CD4-positive, alpha-beta T cell treated with Interleukin-10 for 1 hour (primary cell): ENCODE measurements at places on chromosomes 1 and 21.

DNA sequence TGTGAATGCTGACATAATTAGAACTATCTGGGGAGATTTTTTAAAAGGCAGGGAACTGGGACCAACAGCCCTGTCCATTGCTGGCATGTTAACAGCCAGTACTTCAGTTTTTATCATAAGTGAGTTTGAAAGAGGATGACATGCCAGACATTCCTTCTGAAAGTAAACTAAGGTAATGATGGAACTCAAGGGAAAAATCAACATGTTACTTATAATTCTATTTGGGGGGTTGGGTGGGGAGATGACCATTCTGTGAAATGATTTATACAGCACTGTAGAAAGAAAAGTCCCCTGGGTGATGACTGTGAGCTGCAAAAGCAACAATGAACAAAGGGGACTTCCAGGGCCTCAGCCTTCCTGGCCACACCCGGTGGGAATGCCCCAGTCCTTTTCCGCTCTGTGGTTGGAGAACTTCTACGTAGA, 5.4 kb upstream of the LAMC2 start:
- DNase-seq, result no peak

DNA sequence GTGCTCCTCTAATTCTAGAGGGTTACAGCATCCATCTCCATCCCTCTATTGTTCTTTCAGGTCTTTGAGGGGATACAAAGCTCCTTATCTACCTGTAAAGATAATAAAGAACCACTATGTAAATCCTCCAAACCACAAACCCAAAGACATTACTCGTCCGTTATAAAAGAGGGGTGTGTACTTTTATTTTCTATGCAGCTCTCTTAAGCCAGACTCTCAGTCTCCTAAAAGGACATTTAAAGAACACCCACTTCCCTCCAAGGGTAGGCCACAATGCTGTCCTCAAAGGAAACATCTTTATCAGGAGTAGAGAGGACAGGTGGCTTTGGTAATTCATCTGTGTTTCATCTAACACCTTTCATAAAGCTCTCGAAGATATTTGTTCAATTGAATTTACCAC, 67.9 kb upstream of the DYNLT5 start:
- no peak for DNase-seq

- no peak for DNase-seq
Observed at GRCh38 chr1:28680151-28680550, 11.6 kb downstream of the GMEB1 start.

DNA sequence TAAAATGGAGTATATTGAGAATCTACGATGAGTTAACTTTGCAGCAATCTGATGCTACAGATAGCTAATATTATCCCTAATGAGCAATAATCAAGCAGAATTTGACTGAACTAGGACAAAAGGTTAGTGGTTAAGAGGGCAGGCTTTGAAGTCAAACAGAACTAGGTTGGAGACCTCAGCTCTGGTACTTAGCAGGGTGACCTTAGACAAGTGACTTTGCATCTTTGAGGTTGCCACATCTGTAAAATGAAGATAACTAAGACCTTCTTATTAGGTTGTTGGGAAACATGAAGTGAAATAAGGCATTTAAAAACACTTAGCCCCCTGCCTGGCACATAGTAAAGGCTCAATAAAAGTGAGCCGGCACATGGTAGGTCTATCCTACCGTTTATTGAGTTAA, 4.3 kb upstream of the FUCA1 start:
- no peak for DNase-seq

DNA sequence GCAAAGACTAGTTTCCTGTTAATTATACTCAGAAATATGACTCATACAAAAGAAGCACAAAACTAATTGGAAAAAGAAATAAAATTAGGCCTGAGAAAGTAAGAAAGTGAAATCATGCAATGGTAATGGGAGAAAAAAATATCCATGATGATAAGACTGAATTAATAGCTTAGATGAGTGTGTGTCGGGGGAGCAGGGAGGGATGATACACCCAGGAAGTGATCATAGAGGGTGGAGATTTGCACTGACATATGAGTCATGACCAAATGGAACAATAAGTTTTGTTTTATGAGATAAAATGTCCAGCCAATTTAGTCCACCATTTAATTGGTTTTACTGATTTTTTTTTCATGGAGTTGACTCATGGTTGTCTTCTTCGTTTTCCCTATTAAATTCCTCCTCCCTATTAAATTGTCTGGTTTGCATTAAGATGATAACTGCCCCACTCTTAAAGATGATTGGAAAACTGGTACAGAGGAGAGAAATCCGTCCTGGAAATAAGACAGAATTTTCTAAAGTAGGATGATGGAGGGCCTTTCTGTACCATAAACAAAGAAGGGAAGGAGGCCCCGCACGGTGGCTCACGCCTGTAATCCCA, 111.7 kb upstream of the KCNJ6 start:
- no peak for DNase-seq

GRCh38 chr1:56329970-56330369, 249.4 kb downstream of the PLPP3 start:
- DNase-seq, result no peak

- peak; percentile 35 for DNase-seq
Observed at GRCh38 chr1:23424293-23425192, at the start of gene TCEA3. Gene TCEA3, minus strand, starts transcription at chr1:23424748. Its CDS starts 115 bp downstream, at chr1:23424633.

GRCh38 chr1:199867601-199868000, 159.9 kb upstream of the NR5A2 start:
- no peak for DNase-seq

DNA sequence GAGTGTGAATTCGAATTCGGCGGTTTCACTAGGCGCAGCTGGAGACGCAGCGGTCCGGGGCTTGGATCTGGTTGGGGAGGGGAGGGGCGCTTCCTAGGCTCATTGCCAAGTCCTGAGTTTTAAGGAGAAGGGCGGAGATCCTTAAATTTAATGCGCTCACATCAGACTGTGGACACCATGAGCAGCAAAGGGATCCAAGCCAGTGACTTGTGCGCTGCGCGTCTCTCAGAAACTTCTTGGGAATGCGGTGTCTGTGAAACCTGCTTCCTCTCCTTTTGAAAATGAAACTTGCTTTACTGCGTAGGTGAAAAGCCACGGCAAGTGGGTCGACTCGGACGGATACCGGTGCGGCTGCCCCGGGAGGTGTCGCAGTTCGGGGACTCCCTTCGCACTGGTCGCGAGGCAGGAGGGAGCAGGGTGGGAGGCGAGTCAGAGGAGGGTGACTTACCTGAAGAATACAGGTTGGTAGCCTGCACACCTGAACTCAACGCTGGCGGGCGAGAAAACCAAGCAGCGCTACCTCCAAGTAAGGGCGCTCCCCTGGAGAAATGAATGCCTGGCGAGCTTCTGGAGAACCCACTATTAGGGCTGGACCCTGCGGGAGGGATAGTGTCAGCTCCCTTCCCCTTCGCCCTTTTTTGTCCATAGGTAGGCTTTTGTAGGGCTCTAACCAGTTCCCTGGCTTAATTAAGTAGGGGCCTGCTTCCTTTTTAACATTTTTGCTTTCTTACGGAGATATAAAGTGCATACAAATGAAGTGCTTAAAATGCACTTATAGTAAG, 992 bp downstream of the TENT5C start:
- peak; percentile 73 for DNase-seq

DNA sequence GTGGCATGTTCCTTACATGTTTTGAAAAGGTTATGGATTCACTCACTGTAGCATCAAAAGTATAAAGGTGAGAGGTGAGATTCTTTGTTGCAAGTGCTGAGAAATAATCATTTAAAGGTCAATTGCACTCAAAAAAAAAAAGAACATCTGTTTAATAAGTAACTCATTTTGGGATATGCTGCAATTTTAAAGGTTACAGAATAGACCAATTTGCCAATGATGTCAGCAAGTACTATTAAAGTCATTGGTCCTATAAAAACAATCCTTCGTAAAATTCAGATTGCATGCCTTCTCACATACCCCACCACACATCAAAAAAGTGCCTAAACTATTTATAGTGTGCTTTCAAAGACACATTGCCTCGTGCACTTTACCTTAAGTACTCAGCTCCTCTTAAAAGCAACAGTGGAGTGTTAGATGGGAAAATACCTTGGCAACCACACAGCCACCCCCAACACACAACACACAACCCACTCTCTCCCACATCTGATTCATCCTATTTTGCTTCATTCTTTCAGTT, 218.2 kb upstream of the ADGRL2 start:
- no peak for DNase-seq

DNA sequence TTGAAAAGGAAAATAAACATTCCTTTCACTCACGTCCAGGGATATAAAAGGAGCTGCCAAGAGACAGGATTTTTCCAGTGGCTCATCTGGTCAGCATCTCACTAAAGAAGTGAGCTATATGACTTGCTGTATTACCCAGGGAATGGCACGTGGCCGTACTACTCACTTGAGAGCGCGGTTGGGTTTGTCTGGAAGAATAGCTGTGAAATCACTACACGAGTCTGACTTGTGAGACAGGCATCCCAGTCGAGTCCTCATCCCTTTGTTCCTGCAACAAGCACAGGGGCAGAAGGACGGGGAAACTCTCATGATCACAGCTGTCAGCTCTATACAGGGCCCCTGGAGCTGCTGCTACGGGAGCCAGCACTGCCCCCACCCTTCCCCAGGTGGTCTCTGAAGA, 17.7 kb downstream of the RGS8 start:
- no peak for DNase-seq

DNA sequence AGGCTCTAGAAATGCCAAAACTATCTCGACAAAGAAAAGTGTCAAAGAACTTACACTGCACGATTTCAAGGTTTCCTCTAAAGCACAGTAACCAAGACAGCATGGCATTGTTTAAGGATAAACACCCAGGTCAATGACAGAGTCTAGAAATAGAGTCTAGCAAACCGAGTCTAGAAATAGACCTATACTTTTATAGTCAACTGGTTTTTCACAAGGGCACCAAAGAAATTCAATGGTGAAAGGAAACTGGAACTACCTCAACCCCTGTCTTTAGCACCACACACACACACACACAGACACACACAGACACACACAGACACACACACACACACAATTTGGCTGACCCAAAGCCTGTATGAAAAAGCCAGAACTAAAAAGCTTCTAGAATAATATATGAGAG, 67.1 kb upstream of the PGBD5 start:
- DNase-seq, result no peak

DNA sequence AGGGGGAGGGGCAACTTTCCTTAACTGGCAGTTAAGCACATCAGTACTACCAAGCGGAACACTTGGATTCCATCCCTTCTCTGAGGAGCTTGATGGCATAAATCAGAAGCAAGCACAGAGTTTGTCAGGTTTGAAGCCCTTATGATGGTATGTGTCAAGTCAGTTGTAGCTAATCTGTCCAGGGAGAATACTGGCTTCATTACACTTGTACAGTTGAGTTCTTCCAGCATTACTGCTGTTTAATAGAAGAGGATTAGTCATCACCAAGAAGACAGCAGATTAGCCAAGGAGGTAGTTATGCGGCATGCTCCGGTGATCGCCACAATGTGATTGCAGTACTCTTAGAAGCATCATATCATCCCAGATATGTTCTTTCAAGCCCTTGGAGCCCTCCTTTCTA, 2.1 kb upstream of the TDRD5 start:
- DNase-seq, result no peak

GRCh38 chr1:11590395-11590794, 63.8 kb downstream of the FBXO2 start:
- DNase-seq, result no peak

DNA sequence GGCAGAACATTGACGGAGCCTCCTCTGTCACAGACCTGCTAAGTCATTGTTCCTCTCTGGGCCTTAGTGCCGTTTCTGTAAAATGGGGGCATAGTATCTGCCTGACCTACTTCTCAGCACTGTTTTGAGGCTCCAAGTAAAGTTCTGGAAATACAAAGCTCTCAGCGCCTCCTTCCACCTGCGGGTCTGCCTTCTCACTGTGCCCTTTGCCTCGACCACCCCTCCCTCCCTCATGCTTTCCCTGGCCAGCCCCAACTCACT, 15.4 kb upstream of the WASF2 start:
- no peak for DNase-seq

DNA sequence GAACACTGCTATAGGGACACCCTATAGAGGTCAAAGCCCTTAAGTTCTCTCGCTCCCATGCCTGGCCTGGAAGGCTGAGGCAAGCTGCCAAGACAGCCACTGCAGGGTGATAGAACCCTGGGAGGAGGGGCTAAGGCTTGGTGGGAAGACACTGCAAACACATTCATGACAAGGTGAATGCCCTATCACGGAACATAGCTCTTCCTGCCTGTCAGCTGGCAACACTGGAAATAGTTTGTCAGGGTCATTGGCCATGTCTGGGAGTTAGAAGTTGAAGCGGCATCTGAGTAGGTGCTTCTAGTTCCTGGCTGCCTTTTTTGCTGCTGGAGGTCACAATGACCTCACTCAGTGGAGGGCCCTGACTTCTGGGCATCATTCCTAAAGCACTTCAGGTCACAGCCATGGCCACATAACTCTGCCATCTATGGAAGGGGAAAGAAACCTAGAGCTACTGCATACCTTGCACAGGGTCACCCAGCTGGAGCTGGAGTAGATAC, 4.2 kb downstream of the FABP3 start:
- DNase-seq, result no peak

DNA sequence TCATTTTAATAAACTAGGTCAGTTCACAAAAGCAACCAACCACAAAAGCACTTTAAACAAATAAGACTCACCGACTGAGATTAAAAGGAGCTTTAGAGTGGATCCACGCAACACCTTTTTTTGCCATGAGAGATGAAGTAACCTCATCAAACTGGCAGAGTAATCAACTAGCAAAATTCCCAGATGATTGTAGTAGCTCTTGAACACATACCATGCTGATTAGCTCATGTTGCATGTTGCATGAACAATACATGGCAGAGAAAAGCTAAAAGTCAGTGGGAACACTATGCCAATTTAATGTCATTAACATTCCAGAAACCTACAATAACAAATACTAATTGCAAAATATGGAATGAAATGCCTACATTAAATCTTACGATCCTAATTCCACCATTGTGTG, 4.1 kb downstream of the WARS2 start:
- DNase-seq, result no peak

- no peak for DNase-seq
Observed at GRCh38 chr1:6355621-6356020, 37.9 kb downstream of the ACOT7 start.

DNA sequence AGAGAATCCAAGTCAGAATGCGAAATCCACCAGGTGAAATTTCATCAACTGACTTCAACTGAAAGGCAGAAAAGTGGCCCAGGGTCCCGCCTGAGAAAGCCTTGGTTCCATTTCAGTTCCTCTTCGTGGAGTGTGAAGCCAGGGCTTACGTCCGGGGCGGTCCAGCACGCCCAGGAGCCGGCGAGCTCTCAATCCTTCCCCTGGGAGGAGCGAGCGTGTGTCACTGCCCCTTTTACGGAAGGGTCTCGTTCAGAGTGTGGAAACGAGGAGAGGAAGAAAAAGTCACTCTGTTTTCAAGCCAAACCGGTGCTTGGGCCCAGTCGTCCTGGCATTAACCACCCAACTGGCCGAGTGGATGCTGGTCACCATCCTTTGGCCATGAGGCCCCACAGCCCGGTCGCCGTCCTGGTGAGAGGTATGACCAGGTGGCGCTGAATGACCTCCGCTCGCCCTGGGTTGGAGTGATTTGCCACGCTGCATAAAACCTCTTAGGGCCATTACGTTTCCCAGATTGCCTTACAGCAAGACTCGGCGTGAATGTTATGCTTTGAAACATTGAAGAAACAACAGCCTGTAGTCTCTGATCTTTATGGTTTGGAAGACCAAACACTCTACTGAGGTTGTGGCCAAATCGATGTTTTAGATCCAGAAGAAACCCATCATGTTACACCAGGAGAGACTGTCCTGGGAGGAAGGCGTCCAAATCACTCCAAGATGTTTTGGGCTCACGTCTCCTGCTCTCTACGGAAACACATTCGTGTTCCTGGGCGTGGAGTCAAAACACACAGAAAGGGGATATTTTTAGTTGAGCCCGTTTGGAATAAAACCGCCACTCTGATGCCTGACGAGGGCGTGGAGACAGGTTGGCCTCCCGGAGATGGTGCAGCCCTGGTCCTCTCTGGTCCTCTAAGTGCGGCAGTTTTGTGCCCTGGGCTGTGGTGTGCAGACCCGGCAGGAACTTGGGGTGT, 93.6 kb upstream of the ACTRT2 start:
- no peak for DNase-seq
